ENCODE measurements at places on chromosomes 4 and X.

DNA sequence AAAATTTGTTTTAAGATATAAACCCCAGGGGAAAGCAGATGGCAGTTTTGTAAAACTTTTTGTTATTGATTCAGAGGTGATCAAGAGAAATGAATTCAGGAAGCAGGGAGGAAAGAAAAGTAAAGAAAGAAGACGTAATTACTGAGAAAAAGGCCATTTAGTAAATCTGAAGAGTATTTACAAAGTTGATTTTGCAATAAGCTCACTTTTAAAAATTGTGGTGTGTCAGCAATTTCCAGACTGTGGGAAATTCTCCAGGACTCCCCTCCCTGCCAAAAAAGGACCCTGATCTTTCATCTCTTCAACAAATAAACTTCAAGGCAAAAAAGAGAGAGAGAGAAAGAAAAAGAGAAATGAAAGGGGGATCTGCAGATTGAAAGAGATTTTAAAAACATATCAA, 36.6 kb downstream of the PCYT1B start:
- no peaks in the 10 kb centered on the region for H3K27me3 ChIP-seq
- H3K27ac ChIP-seq = no peak overlapping the region
- no peaks in the 10 kb centered on the region for H3K36me3 ChIP-seq
- H3K4me1 ChIP-seq = no peaks in the 10 kb centered on the region
- DNase-seq = no peak
- no peak overlapping the region for H3K4me3 ChIP-seq

GRCh38 chr4:68724426-68724825, 54.0 kb upstream of the UGT2B15 start:
- no peaks in the 10 kb centered on the region for H3K36me3 ChIP-seq
- H3K27me3 ChIP-seq = no peaks in the 10 kb centered on the region
- H3K4me3 ChIP-seq = no peak overlapping the region
- no peaks in the 10 kb centered on the region for H3K4me1 ChIP-seq
- H3K27ac ChIP-seq = no peak overlapping the region
- DNase-seq = no peak

- no peaks in the 10 kb centered on the region for H3K27me3 ChIP-seq
- no peak for DNase-seq
- no peaks in the 10 kb centered on the region for H3K4me1 ChIP-seq
- no peak overlapping the region for H3K4me3 ChIP-seq
- H3K36me3 ChIP-seq = no peaks in the 10 kb centered on the region
- peak overlapping the region; percentile 12 for H3K27ac ChIP-seq
These were observed 323.2 kb upstream of the INTU start for GRCh38 chr4:127309369-127310102.

DNA sequence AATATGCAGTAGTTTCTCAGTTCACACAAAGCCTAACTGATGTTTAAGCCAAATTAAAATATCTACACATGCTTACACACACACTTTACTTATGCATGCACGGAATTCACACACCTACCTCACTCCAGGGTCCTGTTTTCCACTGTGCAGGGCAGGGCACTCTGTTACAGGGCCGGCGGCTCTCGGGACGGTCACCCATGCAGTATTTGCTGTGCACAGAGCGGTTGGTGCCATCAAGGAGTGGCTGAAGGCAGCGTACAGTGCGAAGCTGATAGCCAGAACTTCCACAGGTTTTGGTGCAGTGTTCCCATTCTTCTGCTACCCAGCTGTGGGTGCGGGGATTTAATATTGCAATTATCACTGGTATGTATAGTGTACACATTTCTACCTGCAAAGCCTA, 258.9 kb downstream of the NPFFR2 start:
- no peak for DNase-seq
- H3K4me1 ChIP-seq = no peaks in the 10 kb centered on the region
- no peak overlapping the region for H3K4me3 ChIP-seq
- no peaks in the 10 kb centered on the region for H3K27me3 ChIP-seq

DNA sequence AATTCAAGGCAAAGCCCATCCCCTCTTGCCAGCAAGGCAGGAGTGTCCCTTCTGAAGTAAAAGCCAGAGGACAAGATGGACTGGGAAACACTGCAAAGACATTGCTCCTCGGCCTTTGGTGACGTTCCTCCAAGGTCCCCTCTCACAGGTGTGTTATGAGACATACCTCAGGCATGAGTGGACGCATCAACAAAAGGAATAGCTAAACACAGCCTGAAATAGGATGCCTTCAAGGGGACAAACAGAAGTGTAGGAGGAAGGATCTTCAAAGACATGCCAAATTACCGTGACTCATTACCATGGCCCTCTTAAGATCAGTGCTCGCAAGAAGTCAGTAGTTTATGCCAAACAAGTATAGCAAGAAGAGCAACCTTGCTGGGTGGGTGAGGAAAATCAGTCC, 6.0 kb upstream of the IDS start:
- no peak overlapping the region for H3K27ac ChIP-seq
- no peaks in the 10 kb centered on the region for H3K27me3 ChIP-seq
- DNase-seq = no peak
- no peaks in the 10 kb centered on the region for H3K4me1 ChIP-seq

DNA sequence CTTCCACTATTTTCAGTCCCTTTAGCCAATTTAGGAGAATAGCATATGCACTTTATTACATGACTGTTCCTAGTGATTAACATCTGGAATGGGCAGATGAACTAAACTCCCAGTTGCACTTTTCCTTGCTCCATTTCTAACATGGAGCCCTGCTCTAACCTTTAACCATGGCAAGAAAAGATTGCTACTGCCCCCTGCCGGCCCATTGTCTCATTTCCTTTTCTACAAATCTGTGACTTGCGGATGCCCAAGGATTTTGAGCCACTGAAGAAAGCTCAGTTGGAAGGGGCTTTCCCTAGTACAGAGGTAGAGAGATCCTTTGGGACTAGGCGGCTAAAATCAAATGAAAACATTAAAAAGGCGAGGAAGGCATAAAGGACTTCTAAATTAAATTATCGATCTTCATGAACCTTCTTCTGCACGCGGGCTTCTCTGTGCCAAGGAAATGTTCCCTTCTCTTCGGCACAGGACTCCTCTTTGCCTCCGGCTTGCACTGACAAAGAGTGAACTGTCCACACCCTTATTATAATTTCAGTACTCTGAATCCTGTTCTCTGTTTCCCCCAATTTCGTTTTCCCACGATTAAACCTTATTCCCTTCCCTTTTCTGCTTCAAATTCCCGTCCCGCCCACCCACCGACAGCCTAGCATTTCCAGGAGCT, 577 bp upstream of the GLRA2 start:
- DNase-seq = no peak
- no peaks in the 10 kb centered on the region for H3K4me1 ChIP-seq
- no peak overlapping the region for H3K4me3 ChIP-seq

DNA sequence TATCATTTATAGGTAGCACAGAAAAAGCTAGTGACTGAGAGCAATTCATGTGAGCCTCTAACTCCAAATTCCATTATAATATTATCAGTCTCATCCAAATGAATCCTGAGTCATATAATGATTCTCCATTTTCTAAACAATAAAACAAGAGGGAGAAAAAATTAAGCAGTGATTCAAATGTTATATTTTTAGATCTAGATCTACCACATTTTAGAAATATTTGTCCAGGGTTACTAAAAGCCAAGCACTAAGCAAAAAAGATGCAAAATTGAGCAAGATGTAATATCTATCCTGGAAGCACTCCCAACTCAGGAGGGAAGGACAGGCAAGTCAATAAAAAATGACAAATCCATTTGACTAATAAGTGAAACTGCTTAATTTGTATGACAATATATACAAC, 172.8 kb downstream of the FBXW7 start:
- H3K27me3 ChIP-seq = no peaks in the 10 kb centered on the region
- H3K27ac ChIP-seq = no peak overlapping the region
- DNase-seq = no peak
- no peaks in the 10 kb centered on the region for H3K36me3 ChIP-seq

GRCh38 chr4:184616633-184617551, 32.4 kb downstream of the CASP3 start:
- no peaks in the 10 kb centered on the region for H3K4me1 ChIP-seq
- DNase-seq = no peak
- no peaks in the 10 kb centered on the region for H3K36me3 ChIP-seq
- no peak overlapping the region for H3K4me3 ChIP-seq
- H3K27me3 ChIP-seq = no peaks in the 10 kb centered on the region

DNA sequence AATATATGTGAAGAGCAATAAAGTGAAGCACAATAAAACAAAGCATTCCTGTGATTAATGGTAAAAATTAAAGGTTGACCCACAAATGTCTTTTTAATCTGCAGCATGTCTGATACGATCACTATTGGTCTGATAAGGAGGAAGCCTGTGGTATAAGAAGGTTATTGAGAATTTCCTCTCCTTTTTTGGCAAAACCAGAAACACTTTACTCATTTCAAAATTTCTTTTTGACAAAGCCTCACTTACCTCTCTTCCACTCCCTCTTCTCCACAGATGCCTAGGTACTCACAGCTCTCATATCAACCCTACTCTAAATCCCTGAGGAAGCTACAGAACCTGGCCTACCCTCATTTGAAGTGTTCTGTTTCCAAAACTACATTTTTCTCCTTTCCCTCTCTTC, 56.1 kb downstream of the TSPAN5 start:
- no peaks in the 10 kb centered on the region for H3K4me1 ChIP-seq
- no peaks in the 10 kb centered on the region for H3K36me3 ChIP-seq
- H3K4me3 ChIP-seq = no peak overlapping the region

- no peak overlapping the region for H3K4me3 ChIP-seq
- H3K4me1 ChIP-seq = no peaks in the 10 kb centered on the region
- no peak for DNase-seq
- no peaks in the 10 kb centered on the region for H3K27me3 ChIP-seq
- no peaks in the 10 kb centered on the region for H3K36me3 ChIP-seq
- no peak overlapping the region for H3K27ac ChIP-seq
These were observed 204.8 kb upstream of the NUDT6 start for GRCh38 chr4:123127218-123127617.

- no peak overlapping the region for H3K27ac ChIP-seq
- H3K4me3 ChIP-seq = no peak overlapping the region
- H3K4me1 ChIP-seq = no peaks in the 10 kb centered on the region
- no peaks in the 10 kb centered on the region for H3K27me3 ChIP-seq
- H3K36me3 ChIP-seq = no peaks in the 10 kb centered on the region
- no peak for DNase-seq
These were observed 736.3 kb upstream of the PCDH7 start for GRCh38 chr4:29983890-29984289.

- no peaks in the 10 kb centered on the region for H3K36me3 ChIP-seq
- peak; percentile 18 for DNase-seq
- no peak overlapping the region for H3K4me3 ChIP-seq
- no peaks in the 10 kb centered on the region for H3K27me3 ChIP-seq
- H3K27ac ChIP-seq = no peak overlapping the region
These were observed 60.1 kb downstream of the SH2D1A start for GRCh38 chrX:124406294-124407014.

DNA sequence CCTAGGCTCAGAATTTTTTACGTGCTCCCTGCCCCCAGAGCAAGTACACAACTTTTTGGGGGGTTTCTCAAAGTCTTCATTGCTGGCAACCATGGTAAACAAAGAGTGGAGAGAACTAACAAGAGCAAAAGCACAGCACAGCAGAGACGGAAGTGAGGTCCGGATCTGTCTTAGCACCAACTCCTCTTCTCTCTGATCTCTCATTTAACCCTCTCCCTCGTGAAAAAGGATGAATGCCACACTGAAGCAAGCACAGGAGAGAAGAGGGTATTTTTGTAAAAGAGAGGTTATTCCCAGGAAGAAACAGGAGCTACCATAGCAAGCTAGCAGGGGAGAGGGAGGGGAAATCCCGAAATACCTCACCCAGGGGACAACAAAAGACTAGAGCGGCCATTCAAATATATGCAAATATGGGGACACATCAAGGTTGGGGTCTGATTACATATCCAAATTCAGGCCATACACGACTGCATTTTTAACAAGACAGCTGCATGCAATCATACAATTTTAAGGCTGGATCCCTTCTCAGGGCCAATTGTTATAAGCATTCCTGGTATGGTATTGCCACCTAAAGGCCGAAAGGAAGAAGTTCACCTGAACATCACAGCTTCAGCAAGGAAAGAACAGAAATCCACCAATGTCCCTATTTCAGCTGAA, 46.6 kb downstream of the CD40LG start:
- no peak overlapping the region for H3K4me3 ChIP-seq
- no peak for DNase-seq
- no peak overlapping the region for H3K27ac ChIP-seq
- H3K36me3 ChIP-seq = no peaks in the 10 kb centered on the region
- H3K27me3 ChIP-seq = no peaks in the 10 kb centered on the region
- H3K4me1 ChIP-seq = no peaks in the 10 kb centered on the region

GRCh38 chrX:112078606-112079005, 4.0 kb downstream of the TRPC5 start:
- no peak overlapping the region for H3K4me3 ChIP-seq
- H3K4me1 ChIP-seq = no peaks in the 10 kb centered on the region
- H3K27ac ChIP-seq = no peak overlapping the region
- H3K27me3 ChIP-seq = peaks cover 22% of the 10 kb centered on the region
- H3K36me3 ChIP-seq = no peaks in the 10 kb centered on the region

DNA sequence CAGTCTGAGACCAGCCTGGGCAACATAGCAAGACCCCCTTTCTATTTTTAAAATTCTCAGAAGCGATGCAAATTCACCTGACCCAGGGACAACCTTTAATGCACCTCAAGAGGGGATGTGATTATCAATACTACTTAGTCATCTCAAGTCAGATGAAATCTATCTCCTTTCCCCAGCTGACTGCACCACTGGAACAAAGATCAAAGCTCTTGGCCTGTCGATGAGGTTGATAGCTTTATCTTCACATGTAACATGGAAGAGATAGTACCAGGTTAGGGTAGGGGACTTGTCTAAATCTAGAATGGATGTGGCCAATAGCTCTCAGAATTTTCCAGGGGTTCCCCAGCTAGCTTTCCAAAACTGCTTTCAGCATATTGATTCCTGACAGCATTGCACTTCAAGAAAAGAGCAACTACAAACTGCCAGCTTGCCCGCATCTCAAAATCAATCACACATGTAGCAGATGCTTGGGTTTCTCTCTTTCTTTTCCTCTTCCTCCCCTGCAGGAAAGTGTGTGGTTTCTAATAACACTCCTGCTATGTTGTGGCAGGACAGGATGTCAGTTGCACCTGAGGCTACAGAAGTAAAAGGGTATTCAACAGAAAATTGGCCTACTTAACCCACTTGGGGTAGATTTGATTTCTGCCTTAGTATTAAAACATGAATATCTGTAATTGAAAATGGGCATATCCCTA, 12.2 kb upstream of the TMEM164 start:
- H3K27me3 ChIP-seq = no peaks in the 10 kb centered on the region
- no peak overlapping the region for H3K4me3 ChIP-seq
- no peaks in the 10 kb centered on the region for H3K36me3 ChIP-seq
- DNase-seq = no peak
- no peak overlapping the region for H3K27ac ChIP-seq
- peaks cover 4% of the 10 kb centered on the region for H3K4me1 ChIP-seq

DNA sequence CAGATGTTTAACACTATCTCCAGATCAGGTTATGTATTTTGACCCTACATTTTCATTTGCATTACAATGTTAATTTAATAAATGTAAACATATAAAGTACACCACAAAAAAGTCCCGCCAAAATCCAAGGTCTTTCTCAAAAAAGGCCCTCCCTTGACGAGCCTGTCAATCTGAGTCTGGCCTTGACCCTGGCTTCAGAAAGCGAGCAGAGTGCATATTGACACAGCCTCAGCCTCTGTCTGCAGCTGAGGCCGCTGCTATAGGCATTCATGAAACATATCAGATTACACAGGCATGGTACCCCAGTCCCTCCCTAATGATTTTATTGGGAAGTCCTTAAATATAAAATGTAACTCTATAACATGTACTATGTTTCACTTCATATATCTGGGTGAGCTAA, 6.2 kb downstream of the MBNL3 start:
- no peak overlapping the region for H3K4me3 ChIP-seq
- peaks cover 3% of the 10 kb centered on the region for H3K27me3 ChIP-seq
- H3K27ac ChIP-seq = no peak overlapping the region
- H3K4me1 ChIP-seq = no peaks in the 10 kb centered on the region
- no peaks in the 10 kb centered on the region for H3K36me3 ChIP-seq

All from gastrocnemius medialis (tissue), 4 donors.